ENCODE measurements at places on chromosomes 4 and X. TPM values are rescaled to one million over a fixed set of nuclear protein-coding genes. Genes with fewer than 3 reads are reported as not detected.

Gene DLG3
- 5.3 TPM for polyA plus RNA-seq

Gene XK
- 8.1 TPM for polyA plus RNA-seq

Gene DCLK2
- polyA plus RNA-seq: 8.5 TPM

Gene ADH1B
- not detected for polyA plus RNA-seq

Gene TRIM60
- not detected for polyA plus RNA-seq

Gene ARMCX4
- polyA plus RNA-seq: 5.1 TPM

Gene ADD1
- 266 TPM for polyA plus RNA-seq

Gene MTNR1A
- not detected for polyA plus RNA-seq

Gene REELD1
- not detected for polyA plus RNA-seq

Gene RIBC1
- polyA plus RNA-seq: not detected

Gene HTR2C
- 0.36 TPM for polyA plus RNA-seq

Gene IL2
- polyA plus RNA-seq: not detected

Gene KLF8
- 2.0 TPM for polyA plus RNA-seq
